ENCODE measurements at places on chromosomes 3 and 15.

DNA sequence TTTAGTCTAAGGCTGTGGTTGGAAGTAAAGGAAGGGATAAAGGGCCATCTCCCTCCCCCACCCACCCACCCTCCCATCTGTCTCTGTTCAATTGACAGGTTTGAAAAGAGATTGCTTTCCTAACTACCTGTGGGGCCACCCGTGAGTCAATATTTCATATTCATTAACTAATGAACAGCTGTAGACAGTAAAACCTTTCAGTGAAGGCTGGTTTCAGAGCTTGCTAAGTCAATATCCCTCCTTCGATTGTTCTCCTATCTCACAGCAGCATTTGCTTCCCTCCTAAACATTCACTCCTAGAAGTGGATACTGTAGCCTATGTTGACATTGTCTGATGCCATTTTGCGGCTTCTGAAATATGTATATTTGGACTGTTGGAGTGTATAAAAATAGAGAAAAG is 85.9 kb upstream of the SYNPR start:
- DNase-seq = no peak

GRCh38 chr3:45311327-45311726 is 77.0 kb upstream of the LARS2 start:
- no peak for DNase-seq

DNA sequence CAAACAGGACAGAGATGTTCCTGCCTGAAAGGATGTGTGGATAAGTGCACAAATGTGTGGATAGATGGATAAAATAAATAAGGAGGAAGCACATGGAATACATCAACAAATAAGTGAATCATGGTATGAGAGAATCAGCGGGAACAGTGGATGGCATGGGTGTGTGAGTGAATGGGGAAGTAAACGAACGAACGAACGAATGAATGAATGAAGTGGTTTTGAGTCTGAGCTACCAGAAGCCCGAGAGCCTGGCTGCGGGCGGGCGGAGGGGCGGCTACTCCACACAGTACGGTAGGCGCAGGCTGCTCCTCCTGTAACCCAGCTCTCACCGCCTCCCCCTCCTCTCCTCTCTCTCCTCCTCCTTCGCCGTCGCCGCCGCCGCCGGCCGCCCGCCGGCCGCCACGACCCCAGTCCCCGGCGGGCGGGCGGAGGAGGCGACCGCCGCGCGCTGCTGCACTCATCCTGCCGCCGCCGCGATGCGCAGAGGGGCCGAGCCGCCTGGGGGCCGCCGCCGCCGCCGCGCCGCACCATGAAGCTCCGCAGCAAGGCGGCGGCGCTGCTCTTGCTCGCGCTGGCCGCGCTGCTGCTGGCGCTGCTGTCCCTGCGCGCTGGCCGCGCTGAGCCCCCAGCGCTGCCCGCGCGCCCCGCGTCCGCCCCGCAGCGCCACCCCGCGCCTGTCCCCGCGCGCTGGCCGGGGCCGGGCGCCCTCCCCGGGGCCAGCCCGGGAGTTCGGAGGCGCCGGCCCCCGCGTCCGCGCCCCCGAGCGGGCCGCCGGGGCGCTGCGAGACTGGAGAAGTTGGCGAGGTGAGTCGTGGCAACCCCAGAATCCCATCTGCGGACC is at the start of gene GXYLT2:
TSS of gene GXYLT2 (plus strand) at position 342 of the 841 bp plus-strand sequence. CDS start at position 530, 188 bp downstream.
- DNase-seq = peak; percentile 29

GRCh38 chr3:129305592-129306091 is 27.0 kb downstream of the HMCES start:
- peak; percentile 85 for DNase-seq

DNA sequence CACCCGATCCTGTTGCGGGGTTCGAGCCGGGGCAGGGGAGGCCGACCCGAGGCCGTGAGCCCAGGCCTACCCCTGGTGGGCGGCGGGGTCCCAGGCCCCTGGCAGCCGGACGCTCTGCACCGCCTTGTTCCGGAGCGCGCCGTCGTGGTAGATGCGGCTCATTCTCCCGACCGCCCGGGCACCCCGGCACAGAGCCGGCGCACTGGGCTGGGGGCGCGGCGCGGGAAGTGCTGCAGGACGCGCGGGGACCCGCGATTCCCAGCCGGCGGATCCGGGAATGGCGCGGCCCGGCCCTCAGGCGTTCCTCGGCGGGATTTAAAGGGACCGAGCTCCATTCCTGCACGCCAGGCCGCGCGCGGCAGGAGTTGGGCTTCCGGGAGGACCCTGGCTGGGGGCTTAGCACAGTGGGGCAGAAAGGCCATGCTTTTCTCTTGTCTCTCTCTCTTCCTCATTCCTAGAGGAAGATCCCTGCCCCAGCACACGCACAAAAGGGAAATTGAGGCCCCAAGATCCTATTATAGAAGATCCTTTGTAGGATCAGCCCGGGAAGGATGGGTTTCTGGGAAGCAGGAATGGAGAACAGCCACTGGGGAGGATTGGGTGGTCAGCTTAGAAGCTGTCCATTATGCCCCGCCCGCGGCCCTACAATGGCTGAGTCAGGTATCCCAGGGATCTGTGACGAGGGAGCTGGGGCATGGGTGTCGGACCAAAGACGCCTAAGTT is at the start of gene ARPIN:
TSS of gene ARPIN (minus strand) at position 279 of the 723 bp plus-strand sequence. CDS start at position 162, 117 bp downstream.
- peak; percentile 14 for DNase-seq

GRCh38 chr3:129606636-129607390 is at the start of gene PLXND1:
PLXND1 (minus strand) TSS chr3:129606676; CDS start chr3:129606639, 37 bp downstream.
- no peak for DNase-seq

- DNase-seq = no peak
These were observed 897.2 kb upstream of the ARPP21 start for GRCh38 chr3:34742151-34742550.

DNA sequence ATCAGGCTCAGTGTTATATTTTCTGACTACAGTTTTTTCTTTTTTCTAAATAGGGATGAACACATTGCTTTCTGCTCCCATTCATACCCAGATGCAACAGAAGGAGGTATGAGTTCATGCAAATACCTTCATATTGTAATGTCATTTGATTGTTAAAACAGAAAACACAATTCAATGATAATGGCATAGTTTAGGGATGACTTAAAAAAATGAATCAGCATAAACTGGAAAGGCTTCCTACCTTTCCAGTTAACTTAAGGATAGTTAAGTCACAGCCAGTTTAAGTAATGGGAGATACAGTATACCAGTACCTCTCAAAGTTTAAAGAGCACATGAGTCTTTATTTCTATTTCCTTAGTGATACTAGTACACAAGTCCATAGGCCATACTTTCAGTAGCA is 24.9 kb downstream of the KNL1 start:
- no peak for DNase-seq

DNA sequence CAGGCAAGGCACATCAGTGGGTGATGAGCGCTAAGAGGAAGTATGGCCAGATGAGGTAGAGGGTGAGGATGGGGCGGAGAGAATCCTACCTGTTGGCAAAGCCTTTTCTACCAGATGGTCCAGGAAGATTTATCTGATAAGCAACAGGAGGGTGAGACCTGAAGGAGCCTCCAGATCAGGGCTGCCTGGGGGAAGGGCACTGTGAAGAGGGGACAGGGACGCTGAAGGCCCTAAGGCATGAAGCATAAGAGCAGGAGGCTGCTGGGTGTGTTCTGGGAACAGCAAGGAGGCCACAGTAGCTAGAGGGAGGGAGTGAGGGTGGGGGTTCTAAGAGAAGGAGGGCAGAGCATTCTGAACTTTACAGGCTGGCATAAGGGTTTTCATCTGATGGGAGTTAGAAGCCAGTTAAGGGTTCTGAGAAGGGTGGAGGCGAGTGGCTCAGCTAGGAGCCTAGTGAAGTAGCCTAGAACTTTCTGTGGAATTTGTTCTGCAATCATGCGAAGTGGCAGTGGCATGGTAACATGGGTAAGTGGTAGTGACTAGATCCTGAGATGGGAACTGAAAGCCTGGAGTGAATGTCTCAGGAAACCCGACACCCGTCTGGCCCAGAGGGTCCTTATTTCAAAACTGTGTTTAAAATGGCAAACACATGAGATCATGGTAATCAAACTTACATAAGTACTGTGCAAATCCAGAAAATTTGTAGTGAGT is 29.9 kb downstream of the CGNL1 start:
- no peak for DNase-seq

DNA sequence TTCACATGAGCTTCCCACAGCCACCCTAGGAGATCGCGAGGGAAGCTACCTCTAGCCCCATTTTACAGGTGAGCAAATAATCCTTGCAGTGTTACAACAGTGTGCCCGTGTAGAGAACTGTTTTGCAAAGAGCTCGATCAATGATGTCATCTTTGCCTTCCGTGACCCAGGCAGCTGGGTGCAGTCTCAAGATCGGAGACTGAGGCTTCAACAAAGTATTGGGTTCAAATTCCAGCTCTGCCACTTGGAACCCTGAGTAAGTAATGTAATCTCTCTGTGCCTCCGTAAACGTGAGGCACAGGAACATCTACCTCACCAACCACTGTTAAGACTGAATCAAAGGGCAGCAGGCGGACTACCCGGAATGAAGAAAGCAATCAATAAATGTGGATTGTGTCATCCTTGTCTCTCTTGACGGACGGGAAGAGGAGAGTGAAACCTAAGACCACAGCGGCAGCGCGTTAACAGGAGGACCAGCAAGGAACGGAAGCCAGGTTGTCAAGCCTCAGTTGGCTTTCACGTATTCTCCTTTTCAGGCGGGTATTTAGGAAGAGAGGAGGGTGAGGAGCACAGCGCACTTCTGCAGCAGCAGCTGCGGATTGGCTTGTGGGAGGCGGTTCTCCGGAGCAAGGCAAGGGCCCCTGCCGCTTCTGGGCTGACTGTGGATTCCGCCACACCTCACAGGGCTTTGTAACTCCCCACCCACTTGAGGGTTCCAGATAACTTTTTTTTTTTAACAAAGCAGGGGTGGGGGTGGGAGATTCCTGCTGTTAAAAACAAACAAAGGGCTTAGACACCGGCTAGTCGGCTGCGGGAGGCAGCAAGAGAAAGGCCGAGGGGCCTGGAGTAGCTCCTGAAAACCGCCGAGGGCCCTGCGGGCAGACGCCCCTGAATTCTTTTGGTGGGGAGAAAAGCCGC is 1.5 kb upstream of the SMAD3 start:
- no peak for DNase-seq

- no peak for DNase-seq
These were observed 99.4 kb downstream of the RPL39L start for GRCh38 chr3:187039723-187040414.

GRCh38 chr3:71421475-71421819 is 162.1 kb downstream of the FOXP1 start:
- DNase-seq = no peak

GRCh38 chr15:89174476-89174875 is 46.9 kb downstream of the RLBP1 start:
- no peak for DNase-seq

GRCh38 chr3:34725774-34726173 is 913.6 kb upstream of the ARPP21 start:
- no peak for DNase-seq

DNA sequence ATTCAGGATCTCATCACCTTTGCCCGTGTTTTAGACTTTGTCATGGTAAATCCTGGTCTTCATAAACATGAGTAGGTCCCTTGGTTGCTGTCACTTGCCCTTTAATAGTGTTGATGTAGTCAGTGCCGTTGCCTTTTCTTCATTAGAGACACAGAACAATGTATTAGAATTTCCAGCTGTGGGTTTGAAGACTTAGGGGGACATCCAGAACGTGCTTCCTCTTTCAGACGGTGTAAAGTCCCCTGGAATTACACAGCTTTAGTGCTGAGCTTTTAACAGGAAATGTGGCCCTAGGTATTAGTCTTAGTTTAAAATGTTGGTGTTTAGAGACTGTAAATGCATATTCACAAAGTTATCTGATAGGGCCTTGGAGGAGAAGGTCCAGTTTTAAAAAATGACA is 8.8 kb upstream of the LRCH3 start:
- DNase-seq = no peak

GRCh38 chr15:82105451-82106215 is 59.8 kb upstream of the MEX3B start:
- no peak for DNase-seq

DNA sequence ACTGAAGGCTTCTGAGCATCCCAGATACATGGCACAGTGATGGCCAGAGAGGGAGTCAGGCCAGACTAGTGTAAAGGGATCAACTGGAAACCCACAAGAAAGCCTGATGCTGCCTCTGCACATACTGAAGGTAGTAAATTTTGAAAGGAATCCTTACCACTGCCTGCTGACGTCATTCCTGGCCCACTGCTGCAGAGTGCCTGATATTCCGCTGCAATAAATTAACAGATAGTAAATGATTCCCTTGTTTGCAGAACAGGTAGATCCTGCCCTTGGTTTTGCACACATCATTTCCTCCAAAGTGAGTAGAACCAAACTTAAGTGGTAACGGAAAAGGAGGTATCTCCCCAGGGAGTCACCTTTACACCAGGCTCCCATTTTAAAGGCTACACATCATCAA is 146.7 kb downstream of the FBN1 start:
- no peak for DNase-seq

DNA sequence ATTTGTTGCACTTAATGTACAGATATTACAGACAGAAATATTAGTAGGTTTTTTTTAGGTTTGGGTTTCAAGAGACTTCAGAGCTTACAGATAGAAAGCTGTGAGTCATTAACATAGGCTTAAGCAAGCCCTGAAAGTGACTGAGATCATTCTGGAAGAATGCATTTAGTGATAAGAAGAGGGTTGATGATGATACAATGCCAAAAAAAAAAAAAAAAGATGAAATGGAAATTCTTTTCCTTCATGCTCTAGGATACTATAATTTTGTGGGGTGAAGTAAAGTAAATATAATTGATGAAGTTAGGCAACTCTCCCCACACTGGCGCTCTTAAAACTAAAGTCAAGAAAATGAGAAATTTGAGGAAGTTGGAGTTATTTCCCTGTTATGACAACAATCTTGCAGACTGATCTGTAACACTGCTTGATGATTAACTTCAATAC is 169.4 kb upstream of the ZNF385D start:
- DNase-seq = no peak

DNA sequence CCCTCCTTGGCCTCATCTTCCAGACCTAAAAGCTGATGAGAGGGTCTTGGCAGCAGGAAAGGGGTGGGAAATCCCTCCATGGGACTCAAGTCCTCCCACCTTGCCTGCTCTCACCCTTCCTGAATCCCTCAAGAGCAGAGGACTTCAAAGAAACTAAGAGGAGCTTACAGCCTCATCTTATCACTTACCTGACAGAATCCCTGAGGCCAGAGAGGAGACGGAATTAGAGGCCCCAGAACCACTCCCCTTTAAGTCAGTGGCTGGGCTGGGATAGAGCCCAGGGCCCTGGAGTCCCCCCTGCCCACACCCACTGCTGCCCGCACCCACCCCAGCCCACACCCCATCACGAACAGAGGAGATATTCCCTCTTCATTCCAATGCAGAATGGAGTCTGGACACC is 15.2 kb downstream of the LOXL1 start:
- no peak for DNase-seq

- no peak for DNase-seq
These were observed 254.3 kb downstream of the ZBBX start for GRCh38 chr3:167125612-167126407.

GRCh38 chr3:64265646-64266045 is 40.4 kb upstream of the PRICKLE2 start:
- no peak for DNase-seq

DNA sequence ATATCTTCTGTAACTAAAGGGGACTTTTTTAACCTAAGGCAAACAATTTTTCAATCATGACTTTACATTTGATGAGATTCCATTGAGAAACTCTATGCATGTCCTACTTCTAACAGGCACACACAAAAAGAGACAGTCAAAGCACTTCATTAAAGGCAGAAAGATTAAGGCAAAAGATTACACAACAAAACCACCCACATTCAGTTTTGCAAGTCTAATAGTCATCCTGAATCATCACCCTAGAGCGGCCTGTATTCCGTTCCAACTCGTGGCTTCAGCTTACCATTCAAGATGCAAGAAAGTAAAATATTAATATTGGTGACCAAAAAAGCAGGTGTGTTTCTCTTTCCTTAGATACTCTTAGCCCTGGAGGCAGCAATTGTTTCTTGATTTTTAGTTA is 205.9 kb downstream of the P3H2 start:
- DNase-seq = peak; percentile 65

- DNase-seq = no peak
These were observed 53.7 kb downstream of the GALK2 start for GRCh38 chr15:49223536-49224274.
